ENCODE measurements at places on chromosomes 7 and 10. TPM values are rescaled to one million over a fixed set of nuclear protein-coding genes. Genes with fewer than 3 reads are reported as not detected.

ADAM22 gene
- 0.23 TPM for polyA plus RNA-seq

PPP1R17 gene
- polyA plus RNA-seq, result not detected

AGAP5 gene
- 0.99 TPM for polyA plus RNA-seq

HTRA1 gene
- not detected for polyA plus RNA-seq

ETV1 gene
- polyA plus RNA-seq, result not detected

PDGFA gene
- not detected for polyA plus RNA-seq
